ENCODE measurements at places on chromosomes 1 and 21.

- DNase-seq: no peak
These were observed 78.4 kb downstream of the AK5 start for GRCh38 chr1:77360256-77360655.

DNA sequence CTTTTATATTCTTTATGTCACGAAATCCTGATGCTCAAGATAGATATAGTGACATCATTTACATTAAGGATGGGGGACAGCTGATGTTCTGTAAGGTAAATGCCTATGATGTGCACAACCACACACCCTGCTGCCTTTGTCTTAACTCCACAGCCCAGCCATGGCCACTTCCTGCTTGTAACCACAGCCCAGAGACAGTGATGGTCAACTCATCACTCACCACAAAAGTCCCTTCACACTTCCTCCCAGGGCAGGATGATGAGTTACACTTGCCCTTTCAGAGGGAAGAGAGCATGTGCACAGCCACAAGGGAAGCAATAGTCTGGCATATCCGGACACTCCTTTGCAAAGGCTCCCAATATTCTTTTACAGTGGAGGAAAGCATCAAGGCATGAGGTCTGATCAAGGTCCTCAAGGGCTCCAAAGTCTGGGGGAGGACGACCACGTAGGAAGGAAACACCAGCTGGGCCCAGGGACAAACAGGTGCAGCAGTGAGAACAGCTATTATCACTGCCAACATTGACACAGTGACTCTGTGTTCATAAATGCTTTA lies 53.8 kb downstream of the PLPP3 start:
- no peak for DNase-seq

DNA sequence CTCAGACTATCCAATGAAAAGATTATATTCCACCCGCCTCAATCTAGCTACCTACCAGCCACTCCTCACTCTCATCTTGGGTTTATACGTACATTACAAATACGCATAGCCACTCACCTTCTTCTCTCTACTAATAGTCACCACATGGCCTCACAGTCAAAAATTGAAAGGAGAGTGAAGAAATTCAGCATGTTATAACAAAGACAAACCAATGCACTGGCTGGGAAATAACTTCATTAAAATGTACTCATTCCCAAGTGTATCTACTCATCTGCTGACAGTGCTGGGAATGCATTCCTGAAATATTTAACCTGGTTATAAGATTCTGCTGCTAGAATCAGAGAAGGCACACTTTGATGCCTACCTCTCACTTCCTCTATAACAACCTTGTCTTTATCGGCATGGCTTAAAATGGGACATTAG lies 6.5 kb downstream of the ZNF644 start:
- DNase-seq: no peak

- DNase-seq: no peak
These were observed 100.1 kb downstream of the C1orf21 start for GRCh38 chr1:184486761-184487445.

DNA sequence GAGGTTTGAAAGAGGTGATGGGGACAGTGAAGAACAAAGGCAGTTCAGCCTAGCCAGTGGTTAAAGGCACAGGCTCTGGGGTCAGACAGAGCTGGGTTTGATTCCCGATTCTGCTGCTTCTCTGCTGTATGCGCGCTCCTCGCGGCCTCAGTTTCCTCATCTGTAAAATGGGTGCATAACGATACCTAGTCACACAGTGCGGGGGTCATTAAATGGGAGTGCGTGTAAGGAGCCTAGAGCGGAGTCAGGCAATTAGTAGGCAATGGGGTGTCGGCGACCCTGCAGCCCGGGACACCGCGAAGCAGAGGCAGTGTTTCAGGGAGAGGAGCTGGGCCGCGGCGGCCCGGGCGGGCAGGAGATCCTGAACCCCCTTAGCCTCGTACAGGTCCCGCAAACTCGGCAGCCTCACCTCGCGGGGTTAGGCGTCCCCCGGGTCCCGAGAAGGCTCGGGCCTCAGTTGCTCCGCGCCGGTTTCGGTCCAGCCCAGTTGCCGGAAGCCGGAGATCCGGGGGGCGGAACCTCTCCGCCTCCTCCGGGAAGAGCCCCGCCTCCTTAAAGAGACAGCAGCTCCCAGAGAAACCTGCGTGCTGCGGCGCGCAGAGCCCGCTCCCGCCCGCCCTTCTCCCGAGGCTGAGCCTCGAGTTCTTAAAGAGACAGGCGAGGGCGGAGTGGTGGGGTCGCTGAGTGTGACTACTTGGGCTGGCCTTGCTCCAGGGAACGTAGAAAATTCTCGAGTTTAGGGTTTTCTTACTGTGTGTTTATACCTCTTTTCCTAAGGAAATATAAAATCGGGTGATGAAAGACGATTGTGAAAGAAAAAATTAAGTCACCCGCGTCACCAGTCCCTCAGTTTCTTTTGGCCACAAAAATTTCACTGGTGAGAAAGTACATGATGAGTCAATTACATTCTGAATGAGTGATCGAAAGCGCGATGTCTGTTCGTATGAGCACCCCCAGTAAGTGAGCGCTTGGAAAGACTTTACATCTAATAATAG lies at the start of gene YIPF1:
YIPF1 (minus strand) TSS at position 494 of the 995 bp plus-strand sequence. CDS start 860 bp downstream, outside the sequence.
- peak; percentile 93 for DNase-seq

DNA sequence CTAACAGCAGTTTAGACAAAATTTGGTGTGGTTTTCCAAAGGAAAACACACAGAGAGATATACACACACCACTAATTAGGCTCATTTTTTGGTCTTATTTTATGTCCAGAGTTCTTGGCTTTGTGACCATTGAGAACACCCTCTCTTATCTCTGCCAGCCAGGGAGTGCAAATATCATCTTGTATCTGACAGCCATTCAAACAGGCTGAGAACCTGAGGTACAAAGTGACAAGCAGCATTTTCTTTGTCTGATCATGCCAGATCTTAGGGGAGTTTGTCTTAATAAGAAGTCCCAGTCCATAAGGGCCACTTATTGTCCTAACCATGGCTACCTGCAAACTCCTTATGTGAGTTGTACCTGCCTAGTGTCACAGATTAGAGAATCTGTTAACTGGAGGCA lies 1165.2 kb downstream of the BRINP3 start:
- DNase-seq: no peak

DNA sequence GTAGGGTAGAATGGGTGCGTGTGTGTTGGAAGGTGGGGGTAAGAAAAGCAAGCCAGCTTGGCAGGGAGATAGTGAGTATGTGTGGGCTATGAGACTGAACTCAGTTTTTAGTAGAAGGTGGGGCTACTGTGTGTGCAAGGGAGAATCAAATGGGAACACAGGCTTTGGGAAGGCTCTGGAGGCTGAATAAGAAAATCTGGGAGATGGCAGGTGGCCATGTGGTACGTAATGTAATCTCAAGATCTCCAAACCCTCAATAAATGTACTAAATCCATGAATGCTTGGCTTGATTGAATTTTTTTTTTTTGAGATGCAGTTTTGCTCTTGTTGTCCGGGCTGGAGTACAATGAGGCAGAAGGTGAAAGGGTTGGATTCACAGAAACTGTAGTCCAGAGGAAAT lies 3.5 kb upstream of the ZSCAN20 start:
- DNase-seq: no peak
